ENCODE measurements at places on chromosomes 1 and 21.

DNA sequence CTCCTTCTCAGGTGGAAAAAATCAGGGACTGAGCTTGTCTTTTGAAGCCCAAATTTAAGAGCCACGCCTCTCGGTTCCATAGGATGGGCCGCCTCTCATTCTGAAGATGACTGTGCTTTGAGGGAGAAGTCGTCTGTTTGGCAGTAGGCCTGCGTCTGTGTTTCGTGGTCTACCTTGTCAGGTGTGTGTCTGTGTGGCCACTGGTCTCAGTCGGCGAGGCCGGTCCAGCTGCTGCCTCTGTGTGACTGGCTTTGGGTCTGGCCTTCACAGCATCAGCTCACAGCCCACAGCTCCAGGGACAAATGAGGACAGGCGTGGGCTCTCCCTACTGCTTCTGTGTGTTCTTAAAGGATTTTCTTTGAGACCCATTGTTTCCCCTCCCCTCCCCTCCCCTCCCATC lies 50.3 kb downstream of the B3GALT5 start:
- no peak for DNase-seq

GRCh38 chr1:248788327-248788726 lies 32.8 kb upstream of the LYPD8 start:
- no peak for DNase-seq

- DNase-seq: peak; percentile 32
These were observed 51.5 kb downstream of the PRKAA2 start for GRCh38 chr1:56696663-56697062.

DNA sequence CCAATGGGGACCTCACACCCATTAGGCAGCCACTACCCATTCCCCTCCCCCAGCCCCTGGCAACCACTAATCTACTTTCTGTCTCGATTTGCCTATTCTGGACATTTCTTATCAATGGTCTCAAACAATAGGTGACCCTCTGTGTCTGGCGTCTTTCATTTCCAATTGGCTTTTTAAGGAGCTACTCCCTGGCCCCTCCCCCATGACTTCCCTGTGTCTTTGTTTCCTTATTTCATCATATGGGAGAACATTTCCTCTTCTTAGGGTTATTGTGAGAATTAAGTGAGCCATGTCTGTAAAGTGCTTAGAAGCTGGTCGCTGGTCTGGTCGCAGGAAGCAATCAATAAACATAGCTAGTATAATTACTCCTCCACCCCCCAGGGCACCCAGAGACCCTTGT lies 80.9 kb downstream of the SPSB1 start:
- DNase-seq: no peak

- DNase-seq: no peak
These were observed 217.0 kb downstream of the S1PR1 start for GRCh38 chr1:101453844-101454243.

- no peak for DNase-seq
These were observed 30.7 kb upstream of the SERBP1 start for GRCh38 chr1:67460676-67461500.

DNA sequence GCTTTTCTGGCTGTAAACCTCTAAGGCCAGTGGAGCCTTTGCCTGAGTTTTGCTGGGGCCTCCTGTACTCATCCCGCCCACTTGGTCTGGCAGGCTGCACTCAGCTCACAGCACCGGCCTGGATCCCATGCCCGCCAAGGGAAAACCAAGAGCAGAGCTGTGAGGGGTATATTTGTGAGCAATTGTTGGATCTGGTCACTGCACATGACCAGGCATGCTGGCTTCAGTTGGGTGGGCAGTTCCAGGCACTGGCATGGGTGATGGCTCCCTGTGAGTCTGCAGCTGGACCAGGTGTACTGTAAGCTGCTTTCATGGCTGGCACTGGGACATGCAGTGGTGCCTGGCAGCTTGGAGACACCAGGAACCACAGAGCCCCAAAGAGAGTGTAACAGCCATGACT lies 563.1 kb upstream of the RGS18 start:
- no peak for DNase-seq

- DNase-seq: no peak
These were observed 355.1 kb downstream of the AJAP1 start for GRCh38 chr1:5009376-5010065.

GRCh38 chr21:36567216-36567885 lies 87.4 kb upstream of the CLDN14 start:
- no peak for DNase-seq

DNA sequence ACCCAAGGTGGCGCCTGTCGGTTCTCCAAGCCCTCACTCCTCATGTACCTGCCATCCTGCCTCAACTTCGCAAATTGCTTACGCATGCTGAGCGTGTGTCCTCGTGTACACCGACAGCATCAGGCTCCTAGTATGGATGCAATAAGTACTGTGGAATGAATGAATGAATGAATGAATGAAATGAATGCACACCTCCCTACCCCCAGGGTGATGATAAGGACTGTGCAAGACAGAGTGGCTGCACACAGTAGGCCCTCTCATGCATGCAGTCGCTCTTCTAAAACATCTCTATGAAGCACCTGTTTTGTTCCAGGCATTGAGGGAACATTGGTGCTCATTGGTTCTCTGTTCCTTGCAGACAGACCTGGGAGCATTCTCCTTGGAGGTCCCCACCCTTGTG lies 49.8 kb upstream of the H6PD start:
- no peak for DNase-seq

- DNase-seq: peak; percentile 54
These were observed 17.7 kb downstream of the RAP1GAP start for GRCh38 chr1:21651214-21652042.

GRCh38 chr1:201531551-201532425 lies 7.1 kb upstream of the NAV1 start:
- no peak for DNase-seq

GRCh38 chr1:25431955-25432719 lies 1.4 kb downstream of the MACO1 start:
- no peak for DNase-seq

- DNase-seq: no peak
These were observed 129.9 kb upstream of the NEGR1 start for GRCh38 chr1:72412286-72412685.

- no peak for DNase-seq
These were observed 5.5 kb downstream of the KLHL21 start for GRCh38 chr1:6596886-6597776.

DNA sequence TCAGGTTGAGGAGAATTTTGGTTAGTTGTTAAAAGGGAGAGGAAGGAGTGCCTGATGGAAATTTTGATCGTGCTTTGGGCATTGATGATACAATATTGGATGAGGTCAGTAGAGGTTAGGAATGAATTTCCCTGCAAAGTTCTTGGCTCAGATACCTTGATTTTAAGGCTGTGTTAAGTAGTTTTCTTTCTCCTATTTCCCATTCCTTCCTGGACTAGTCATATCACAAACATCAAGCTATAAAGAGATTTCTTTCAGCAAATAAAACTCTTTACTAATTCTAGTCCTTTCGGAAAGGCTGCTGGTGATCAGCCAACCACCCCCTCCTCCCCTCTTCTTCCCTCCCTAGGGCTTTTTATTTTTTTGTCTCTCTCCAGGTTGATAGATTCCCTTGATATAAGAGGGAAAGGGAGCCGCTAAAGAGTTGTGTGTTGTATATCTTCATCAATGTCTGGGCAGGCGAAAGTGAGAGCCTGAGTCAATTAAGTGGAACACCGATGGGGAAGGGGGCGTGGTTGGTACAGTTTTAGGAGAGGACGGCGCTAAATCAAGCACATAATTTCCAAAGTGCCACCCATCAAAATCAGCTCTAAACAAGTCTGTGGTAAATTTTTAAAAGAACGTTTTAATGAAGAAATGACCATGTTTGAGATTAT lies 100.1 kb upstream of the PLXNA2 start:
- no peak for DNase-seq

GRCh38 chr21:16587141-16587581 lies 857.4 kb downstream of the USP25 start:
- peak; percentile 26 for DNase-seq

GRCh38 chr21:34075760-34076660 lies 2.6 kb downstream of the MRPS6 start:
- no peak for DNase-seq

Measured in RWPE1 (cell line).